ENCODE measurements at places on chromosomes 16 and 17.

DNA sequence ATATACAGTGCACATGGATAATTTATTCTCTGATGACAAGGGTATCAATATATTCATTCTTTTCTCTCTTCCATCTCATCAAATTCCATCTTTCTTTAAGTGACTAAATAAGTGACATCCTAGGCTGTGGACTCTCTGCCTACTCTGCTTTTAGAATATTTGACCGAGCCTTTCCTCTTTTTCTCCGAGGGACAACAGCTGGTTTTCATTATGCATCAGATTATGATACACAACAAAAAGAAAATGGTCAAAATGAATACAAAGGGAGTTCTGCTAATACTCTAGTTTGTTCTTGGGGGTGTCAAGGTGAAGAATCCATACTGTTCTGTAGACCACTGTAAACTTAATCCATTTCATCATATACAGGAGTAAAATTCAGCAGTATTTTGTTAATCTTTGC, 942.6 kb downstream of the KCNJ2 start:
- DNase-seq = no peak

- DNase-seq = no peak
Measured at GRCh38 chr17:78272181-78272913, 40.9 kb downstream of the TMEM235 start.

DNA sequence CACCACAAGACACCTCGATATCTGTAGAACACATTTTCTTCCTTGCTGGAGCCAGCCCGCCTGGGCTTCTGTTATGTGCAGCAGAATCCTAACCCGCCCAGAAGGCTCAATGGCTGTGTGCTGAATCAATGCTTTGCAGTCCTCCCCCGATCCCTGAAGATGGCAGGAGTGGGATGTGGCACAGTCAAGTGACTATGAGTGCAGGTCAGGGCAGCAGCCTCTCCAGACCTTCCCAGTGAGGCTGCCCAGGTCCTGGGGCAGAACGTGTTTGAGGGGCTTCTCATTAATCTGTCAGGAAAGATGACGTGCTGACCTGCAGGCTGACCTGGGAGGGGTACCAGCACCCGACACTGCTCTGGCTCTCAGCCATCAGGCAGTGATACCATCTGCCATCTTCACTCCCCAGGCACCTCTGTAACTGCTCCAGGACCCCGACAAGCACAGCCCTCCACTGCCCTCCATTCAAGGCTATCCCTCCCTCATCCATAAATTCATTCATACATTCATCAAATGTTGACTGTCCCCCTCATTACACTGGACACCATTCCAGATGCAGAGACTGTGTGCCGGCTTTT, 35.2 kb downstream of the LRRC75A start:
- DNase-seq = no peak

GRCh38 chr17:226108-227077, 44.9 kb upstream of the DOC2B start:
- DNase-seq = no peak

GRCh38 chr17:15194859-15195277, 70.3 kb downstream of the PMP22 start:
- DNase-seq = no peak
